Activated naive CD8-positive, alpha-beta T cell treated with anti-CD3 and anti-CD28 coated beads for 36 hours (primary cell): ENCODE measurements at places on chromosomes 6 and 20.

DNA sequence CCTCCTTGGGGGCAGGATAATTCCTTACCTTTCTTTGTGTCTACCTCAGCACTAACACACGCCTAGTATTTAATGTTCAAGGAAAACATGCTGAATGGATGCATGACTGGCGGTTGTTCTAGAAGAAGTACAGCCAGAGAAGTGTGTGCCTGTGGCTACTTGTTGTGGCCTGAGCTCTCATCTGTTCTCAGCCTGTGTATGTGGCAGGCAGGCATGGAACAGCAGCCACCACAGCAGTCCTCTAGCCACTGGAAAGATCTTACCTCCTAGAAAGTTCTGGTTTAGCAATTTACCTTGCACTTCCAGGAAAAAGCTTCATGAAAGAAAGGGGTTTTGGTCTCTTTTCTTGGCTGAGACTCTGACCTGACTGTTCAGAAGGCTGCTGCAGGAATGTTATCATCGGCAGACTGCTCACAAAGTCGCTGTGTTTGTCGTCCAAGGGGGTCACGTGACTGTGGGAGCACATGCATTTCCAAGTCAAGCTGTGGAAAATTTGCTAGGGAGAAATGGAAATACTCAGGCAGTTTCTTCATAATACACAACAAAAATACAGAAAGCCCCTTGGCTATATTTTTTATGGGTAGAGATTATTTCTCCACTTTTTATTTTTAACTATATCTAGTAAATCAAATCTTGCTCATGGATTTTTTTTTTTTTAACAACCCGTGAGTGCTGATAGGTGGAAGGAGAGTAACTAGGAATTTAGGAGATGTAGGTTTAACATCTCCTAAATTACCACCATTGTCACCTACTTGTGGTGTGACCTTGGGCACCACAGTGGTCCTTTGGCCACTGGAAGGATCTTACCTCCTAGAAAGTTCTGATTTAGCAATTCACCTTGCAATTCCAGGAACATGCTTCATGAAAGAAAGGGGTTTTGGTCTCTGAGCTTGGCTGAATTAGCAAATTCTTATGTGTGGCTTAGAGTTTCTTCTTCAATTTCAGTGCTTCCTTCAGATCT is 110.8 kb upstream of the GPR6 start:
- no peak for DNase-seq

DNA sequence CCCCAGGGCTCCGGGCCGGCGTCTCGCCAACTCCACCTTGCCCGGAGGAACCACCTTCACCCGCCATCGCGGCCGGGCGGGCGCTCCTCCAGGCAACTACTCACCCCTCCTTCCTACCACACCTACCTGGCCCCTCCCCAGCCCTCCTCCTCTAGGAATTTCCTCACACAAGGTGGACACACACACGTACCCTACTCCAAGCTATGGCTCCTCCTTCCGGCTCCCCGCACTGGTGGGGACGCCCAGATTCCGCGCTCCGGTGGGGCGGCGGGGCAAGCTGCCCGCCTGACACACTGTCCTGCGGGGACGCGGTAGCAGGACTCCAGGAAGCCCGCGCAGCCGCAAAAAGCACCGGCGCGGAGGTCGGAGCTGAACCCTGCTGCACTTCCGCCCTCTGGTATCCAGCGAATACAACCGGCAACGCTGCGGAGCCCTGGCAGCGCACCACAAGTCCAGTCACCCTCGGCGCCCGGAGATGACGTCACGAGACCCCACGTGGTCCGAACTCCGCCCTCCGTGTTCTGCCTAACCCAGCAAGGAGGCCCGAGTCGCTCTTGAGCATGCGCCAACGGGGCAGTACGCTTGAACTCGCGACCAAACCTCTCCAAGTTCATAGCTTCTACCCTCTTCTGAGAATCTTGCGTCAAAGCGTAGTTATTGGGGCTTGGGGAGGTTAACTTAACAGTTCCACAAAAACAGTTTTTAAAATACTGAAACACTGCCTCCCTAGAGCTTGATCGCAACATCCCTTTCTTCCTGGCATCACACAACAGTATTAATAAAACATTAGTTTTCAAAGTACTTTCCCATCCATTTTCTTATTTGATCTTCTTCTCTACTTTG is at the start of gene ATG5:
TSS of gene ATG5 (minus strand) at position 425 of the 843 bp plus-strand sequence. CDS start 9,552 bp downstream, outside the sequence.
- peak; percentile 99 for DNase-seq

DNA sequence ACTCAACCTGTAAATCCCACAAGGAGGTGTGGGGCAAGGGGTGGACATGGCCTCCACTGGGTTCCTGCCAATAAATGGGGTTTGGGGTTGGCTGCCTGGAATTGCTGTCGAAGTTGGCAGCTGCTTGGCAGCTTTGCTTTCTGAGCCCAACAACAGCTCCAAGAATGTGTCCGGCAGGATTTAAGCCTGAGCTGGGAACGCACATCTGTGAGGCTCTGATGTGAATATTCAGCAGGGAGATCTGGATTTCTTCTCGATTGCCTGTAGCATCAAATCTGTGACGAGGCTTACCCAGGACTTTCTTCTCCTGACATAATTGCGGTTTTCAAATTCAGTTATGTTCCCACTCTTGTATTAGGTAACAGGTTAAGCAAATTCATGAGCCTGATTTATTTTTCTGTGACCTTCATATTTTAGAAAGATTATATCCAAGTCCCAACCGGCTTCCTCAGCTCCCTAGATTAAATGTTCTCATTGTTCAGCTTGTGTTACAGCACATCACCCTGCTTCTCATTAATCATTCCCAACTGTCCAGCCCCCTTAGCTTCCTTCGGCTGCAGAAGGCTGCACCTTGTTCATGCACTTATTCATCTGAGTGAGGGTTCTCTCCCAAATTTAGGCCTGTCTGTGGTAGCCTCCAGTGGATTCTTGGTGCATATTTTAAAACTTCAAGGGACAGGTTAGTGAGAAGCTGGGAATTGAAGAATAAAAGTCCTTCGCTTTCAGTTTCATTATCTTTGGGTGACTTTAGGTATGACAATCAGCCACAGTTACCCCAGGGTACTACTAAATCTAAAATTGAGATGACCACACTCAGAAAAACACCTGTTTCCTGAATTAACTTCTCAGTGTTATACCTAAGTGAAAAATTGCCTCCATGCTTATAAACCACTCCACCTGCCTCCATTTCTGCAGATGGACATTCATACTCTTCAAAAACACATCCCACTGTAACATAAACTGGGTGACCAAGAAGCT is 310.0 kb downstream of the ESR1 start:
- no peak for DNase-seq

DNA sequence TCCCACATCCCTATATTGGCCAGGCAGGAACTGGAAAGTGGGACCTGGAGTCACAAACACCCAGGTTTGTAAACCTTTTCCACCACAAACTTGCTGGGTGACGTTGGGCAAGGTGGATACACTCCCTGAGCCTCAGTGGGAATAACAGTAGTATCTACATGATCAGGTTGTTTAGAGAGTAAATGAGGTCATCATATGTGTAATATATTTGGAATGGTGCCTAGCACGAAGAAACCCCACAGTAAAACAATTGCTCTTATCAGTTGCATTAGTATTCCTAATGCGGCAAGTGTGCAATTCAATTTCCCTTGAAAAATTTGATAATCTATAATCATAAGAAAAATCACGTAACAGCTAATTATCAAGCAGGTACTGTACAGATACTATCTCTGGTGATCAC is 51.9 kb downstream of the HIVEP2 start:
- DNase-seq: no peak

DNA sequence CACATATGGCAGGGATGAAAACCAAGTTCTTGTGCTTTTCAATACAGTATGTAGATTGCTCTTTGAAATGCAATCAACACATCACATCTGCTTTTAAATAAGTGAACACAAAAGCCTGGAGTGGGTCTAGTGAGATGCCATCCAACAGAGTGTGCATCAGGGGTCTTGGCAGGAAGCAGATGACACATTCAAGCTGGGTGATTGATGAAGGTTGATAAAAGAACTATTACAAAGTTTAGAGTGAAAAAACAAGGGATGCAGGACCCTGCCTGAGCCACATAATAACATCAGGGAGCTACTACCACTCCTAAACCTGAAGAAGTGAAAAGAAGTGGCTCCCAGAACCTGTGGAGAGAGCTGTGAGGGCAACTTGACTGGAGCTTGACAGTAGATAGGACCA is 16.6 kb upstream of the PLCB1 start:
- no peak for DNase-seq

- DNase-seq: no peak
Measured at GRCh38 chr6:168208854-168209253, 110.7 kb downstream of the DACT2 start.

DNA sequence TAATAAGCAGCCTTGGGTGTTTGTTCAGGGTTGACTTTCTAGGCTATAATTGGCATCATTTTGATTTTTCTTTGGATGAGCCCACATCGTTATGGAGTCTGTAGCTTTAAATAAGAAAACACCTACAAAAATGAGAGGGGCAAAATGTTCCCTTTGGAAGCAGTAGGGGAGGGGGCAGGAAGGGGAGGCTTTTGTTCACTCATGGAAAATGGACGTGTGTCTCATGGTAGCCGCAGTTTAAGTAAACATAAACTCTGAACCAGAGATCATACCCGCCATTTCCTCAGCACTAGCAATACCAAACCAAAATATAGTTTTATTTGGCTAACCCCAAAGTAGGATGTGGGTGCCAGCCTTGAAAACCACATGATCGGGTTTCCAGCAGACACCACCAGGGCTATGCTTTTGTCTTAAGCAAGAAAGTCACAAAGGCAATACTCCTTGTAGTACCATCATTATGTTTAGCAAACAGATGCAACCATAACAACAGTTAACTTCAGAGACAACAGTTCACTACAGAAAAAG is 572.5 kb upstream of the JAG1 start:
- no peak for DNase-seq

- no peak for DNase-seq
Measured at GRCh38 chr6:18022398-18023231, 35.2 kb upstream of the KIF13A start.
